ENCODE measurements at places on chromosomes 1 and 21. TPM values are rescaled to one million over a fixed set of nuclear protein-coding genes. Genes with fewer than 3 reads are reported as not detected.

Gene SYPL2
- total RNA-seq, result 28.9 TPM

Gene DIO1
- total RNA-seq, result not detected

Gene PPIAL4G
- not detected for total RNA-seq

Gene THEMIS2
- total RNA-seq, result 9.4 TPM

Gene YBX1
- 800 TPM for total RNA-seq

Gene FAM110D
- 4.0 TPM for total RNA-seq

Gene SELL
- 0.89 TPM for total RNA-seq

Gene DEPDC1
- total RNA-seq, result 0.56 TPM

Gene PRAMEF26
- total RNA-seq, result not detected

Gene APCS
- 0.32 TPM for total RNA-seq

Gene CRP
- not detected for total RNA-seq
